ENCODE measurements at places on chromosomes 11 and 22. TPM values are rescaled to one million over a fixed set of nuclear protein-coding genes. Genes with fewer than 3 reads are reported as not detected.

TPST2 gene
- total RNA-seq, result 88.7 TPM

TTLL1 gene
- 0.29 TPM for total RNA-seq

TIMM10B gene
- 66.0 TPM for total RNA-seq

PDGFB gene
- 1.4 TPM for total RNA-seq

Measured in K562 (cell line).